ELF-1 (cell line): ENCODE measurements at places on chromosomes 4 and X.

DNA sequence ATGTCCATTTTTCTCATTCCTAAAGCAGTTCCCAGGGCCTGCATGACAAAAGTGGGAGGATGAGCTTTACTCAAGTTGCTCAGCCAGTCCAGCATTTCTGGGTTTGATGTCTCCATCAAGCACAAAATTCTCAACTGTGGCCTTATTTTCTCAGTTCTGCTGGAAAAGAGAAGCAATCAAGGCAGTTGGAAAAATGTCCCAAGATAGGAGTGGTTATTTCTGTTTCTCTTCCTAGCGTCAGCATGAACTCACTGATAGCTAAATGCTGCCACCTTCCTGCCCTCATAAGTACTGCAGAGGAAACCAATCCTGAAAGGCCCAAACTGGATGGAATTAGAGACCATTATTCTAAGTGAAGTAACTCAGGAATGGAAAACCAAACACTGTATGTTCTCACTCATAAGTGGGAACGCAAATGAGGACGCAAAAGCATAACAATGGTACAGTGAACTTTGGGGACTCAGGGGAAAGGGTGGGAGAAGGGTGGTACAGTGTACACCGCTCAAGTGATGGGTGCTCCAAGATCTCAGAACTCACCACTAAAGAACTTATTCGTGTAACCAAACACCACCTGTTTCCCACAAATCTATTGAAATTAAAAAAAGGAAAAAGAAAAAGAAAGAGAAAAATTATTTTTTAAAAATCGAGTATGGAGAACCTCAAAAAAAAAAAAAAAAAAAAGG lies 29.6 kb downstream of the ADH7 start:
- peak; percentile 58 for DNase-seq

GRCh38 chr4:177131736-177132135 lies 177.9 kb upstream of the NEIL3 start:
- DNase-seq: no peak

DNA sequence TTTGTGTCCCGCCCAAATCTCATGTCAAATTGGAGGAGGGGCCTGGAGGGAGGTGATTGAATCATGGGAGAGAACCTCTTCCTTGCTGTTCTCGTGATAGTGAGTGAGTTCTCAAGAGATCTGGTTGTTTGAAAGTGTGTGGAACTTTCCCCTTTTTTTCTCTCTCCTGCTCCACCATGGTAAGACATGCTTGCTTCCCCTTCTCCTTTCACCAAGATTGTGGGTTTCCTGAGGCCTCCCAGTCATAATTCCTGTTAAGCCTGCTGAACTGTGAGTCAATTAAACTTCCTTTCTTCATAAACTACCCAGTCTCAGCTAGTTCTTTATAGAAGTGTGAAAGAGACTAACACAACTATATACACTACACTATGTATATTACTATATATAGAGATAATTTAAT lies 697.8 kb upstream of the HS3ST1 start:
- no peak for DNase-seq

GRCh38 chr4:113588895-113589668 lies 172.5 kb downstream of the CAMK2D start:
- no peak for DNase-seq

DNA sequence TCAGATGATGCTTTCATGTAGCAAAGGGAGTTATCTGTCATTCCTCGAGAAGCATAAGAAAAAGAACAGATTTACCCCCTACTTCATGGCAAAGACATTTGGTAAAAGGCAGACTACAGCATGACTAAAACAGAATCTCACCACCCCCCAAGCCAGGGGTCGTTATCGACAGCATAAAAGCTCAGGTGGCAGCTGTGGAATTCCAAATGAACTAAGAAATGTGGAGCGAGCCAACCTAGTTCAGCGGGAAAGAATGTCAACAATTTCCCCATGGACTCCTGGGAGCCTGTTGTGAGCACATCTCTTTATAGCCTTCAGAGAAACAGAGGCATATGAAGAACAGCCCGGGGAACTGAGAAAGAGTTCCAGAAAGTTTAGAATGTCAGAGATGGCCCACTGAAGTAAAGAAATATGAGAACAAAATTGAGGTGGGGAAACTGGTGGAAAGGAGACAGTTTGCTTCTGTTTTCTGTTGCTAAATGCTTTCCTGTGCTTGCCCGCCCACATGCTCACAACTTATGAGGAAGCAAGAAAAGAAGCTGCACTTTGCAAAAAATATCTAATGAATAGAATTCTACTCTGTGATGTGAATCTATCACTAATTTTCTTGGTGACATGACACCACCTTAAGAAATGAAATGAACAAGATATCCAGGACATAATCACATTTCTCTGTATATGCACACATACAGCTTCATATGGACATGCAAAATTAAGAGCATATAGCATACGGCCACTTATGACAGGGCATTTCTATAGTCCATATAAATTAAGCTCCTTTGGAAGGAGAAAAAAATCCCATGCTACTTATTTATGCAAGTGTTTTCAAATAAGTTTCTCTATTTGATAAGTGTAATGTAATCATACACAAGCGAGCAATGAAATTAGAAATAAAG lies 135.3 kb upstream of the MID1 start:
- DNase-seq: peak; percentile 92

DNA sequence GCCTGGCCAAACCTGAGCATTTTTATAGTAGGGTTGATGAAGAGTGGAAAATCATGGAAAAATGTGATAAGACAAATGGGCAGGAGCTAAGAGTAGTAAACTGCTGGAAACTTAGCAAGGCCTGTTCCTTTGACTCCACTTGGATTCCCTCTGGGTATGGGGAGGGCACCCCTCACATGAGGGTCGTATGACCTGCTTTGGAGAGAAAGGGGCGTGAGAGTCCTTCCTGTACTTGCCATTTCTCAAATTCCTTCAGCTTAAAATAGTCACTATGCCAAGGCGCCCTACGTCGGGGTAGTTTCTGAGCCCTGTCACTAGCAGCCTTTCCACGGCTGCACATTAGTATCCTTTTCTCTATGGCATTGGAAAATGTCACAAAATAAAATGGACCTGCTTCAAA lies 49.1 kb downstream of the GPRIN3 start:
- no peak for DNase-seq

DNA sequence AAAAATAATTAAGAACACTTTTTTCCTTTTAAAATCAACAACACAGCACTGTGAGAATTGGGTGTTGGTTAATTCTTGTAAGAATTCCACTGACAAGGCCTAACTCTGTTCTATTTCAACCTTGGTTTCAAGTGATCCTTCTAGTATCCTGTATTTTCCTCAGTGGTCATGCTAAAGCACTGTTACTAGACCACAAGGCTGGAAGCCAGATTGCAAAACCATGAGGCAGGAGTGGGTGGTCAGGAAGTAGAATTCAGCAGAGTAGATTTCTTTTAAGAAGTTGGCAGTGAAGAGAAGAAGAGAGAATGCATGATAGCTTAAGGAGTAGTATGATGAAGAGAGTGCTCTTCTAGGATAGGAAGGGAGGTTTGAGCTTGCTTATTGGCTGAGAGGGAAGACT lies 71.6 kb upstream of the LEF1 start:
- no peak for DNase-seq

- DNase-seq: no peak
Measured at GRCh38 chr4:113404167-113404571, 354.7 kb downstream of the ANK2 start.

GRCh38 chr4:159019356-159019755 lies 83.5 kb upstream of the RAPGEF2 start:
- DNase-seq: no peak

DNA sequence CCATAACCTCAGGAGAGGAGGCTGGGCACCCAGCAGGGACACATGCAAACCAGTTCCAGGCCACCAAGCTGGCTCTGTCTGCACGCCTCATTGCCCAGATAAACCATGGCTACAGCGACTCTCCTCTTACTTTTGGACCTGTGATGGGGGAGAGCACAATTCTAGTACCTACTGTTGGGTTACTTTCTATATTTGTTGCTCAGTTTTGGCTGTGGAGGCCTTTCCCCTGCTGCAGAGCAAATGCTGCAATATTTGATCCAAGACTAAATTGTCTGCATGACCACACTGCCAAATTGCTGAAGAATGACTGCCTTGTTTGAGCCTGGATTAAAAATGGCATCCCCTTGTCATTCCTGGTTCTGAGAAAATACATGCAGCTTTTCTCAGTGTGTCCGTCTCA lies 253.5 kb downstream of the ARHGAP10 start:
- no peak for DNase-seq

GRCh38 chr4:72842323-72842722 lies 227.2 kb downstream of the COX18 start:
- no peak for DNase-seq

- DNase-seq: no peak
Measured at GRCh38 chrX:1743105-1743504, 128.2 kb downstream of the ASMT start.

DNA sequence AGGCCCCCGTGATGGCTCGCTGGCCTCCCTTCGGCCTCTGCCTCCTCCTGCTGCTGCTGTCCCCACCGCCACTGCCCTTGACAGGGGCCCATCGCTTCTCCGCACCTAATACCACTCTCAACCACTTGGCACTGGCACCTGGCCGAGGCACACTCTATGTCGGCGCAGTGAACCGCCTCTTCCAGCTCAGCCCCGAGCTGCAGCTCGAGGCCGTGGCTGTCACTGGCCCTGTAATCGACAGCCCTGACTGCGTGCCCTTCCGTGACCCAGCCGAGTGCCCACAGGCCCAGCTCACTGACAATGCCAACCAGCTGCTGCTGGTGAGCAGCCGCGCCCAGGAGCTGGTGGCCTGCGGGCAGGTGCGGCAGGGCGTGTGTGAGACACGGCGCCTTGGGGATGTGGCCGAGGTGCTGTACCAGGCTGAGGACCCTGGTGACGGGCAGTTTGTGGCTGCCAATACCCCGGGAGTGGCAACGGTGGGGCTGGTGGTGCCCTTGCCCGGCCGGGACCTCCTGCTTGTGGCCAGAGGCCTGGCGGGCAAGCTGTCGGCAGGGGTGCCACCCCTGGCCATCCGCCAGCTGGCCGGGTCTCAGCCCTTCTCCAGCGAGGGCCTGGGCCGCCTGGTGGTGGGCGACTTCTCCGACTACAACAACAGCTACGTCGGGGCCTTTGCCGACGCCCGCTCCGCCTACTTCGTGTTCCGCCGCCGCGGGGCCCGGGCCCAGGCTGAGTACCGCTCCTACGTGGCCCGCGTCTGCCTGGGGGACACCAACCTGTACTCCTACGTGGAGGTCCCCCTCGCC lies 3.0 kb downstream of the PLXNB3 start:
- peak; percentile 51 for DNase-seq

DNA sequence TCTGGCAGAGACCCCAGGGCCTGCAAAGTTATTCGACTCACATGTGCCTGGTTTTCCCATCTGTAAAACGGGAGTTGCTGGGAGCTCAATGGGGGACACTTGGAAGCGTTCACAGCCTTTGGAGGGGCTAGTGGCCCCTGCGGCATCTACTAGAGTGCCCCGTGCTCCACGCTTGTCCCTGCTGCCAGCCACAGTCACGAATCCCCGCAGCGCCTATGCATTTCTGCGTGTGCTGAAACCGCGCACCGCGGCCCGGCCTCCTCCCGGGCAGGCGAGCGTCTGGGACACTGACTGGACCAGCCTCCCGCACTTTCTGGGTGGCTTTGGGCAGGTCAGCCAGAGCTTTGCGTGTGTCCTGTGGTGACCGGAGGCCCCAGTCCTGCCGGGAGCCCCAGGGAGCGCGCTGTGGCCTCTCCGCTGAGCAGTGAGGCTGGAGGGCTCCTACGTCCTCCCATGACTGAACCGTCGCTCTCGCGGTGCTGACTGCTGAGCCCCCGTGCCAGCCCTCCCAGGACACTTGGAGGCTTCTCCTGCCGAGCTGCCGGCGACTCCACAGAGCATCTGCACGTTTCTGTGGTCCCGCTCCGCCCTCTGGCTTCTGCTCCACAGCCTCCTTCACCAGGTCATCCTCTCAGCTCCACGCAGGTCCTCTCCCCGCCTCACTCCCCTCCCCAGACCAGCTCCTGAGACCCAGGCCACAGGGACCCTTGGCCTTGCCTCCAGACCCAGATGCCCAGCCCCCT lies 36.3 kb downstream of the PIGG start:
- no peak for DNase-seq

DNA sequence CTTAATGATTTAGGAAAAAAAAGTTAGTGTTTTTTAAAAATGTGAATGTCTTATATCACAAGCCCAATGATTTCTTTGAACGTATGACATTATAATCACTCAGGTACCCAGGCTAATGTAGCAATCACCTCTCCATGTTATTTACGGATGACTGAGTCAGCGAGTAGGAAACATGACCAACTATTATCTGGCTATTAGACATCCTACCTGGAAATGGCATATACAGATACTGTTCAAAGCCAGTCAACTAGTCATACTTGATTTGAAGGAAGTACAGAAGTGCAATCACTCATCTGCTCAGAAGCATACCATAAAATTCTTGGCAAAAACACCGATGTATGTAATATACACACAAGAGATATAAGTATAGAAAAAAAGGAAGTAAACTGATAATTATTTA lies 732.5 kb downstream of the ARAP2 start:
- no peak for DNase-seq

DNA sequence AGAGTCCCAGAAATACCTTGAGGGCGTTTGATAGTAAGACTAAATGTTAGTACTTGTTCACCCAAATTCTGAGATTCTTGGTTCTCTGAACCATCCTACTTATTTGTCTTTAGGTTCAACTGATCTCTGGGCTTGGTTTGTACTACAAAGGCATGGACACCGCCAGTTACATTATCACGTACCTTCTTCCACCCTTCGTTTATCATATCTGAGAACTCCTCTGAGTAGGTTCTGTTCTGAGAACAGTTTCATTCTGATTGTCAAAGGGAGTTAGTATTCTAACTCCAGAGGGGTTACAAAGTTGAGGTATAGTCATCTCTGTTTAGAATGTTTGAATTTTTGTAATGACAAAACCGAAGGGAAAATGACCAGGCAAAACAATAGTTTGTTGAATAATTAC lies 19.3 kb downstream of the ZFX start:
- DNase-seq: no peak

GRCh38 chr4:121800638-121800960 lies 524 bp upstream of the EXOSC9 start:
- DNase-seq: no peak

DNA sequence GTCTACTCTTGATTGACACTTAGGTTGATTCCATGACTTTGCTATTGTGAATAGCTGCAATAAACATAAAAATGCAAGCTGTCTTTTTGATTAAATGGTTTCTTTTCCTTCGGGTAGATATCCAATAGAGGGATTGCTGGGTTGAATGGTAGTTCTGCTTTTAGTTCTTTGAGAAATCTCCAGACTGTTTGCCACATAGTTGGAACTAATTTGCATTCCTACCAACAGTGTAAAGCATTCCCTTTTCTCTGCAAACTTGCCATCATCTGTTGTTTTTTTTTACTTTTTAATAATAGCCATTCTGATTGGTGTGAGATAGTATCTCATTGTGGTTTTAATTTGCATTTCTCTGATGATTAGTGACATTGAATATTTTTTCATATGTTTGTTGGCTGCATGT lies 122.2 kb upstream of the PRKG2 start:
- DNase-seq: no peak
